Activated gamma-delta T cell treated with Interleukin-2 at 50 U/mL for 16 hours (primary cell): ENCODE measurements at places on chromosomes 12 and 14.

- DNase-seq, result no peak
These were observed 253.8 kb downstream of the TTC8 start for GRCh38 chr14:89078021-89078795.

- peak; percentile 11 for DNase-seq
These were observed 1.9 kb downstream of the BCL7A start for GRCh38 chr12:122023339-122024131.

- DNase-seq, result no peak
These were observed 500.4 kb upstream of the GARIN6 start for GRCh38 chr12:99147130-99147529.

DNA sequence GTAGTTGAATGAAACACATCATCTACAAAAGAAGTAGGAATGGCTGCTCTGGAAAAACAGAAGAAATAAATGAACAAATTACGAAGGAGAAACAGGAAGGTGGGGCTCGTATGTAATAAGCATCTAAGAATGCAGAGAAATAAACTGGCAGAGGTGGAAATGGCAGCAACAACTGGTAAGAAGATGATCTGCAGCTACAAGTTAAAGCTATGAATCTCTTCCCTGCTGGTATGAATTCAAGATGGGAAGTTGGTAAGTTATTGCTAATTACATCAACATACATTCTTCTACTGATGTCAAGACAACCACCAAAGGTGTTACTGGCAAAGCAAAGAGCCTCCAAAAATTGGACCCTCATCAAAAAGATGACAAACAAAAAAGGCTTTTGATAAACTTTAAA, 59.8 kb downstream of the HECTD4 start:
- no peak for DNase-seq

DNA sequence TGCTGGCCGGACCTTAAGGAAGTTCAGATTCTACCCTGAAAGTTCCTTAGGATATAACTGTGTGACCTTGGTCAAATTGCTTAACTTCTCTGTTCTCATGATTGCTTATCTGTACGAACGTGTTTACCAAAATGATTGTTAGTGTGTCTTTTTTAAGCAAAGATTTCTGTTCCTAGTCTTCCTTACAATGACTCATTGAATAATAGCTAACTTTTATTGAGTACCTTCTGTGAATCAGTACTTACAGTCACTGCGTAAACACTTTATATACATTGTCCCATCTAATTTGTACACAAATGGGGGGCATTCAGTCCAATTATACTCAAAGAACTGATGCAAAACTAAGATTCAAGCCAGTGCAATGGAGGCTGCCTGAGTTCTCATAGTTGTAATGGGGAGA, 4.2 kb upstream of the TMEM30B start:
- DNase-seq, result no peak

- no peak for DNase-seq
These were observed 13.6 kb downstream of the KCNH3 start for GRCh38 chr12:49552425-49552824.

DNA sequence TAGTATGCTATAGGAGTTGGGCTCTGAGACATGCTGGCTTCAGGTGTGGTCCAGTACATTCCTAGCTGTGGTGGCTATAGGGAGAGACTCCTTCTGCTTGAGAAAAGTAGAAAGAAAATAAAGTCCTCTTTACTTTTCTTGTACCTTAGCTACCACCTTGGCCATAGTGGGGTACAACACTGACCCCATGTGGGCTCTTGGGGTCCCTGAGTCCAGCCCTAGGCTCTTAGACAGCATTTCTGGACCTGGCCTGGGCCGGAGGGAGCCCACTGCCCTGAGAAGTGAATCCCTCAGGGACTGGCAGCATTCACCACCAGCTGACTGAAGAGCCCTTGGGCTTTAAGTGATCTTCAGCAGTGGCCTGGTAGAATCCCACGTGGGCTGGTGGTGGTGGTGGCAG, 143.1 kb downstream of the SYT10 start:
- DNase-seq, result no peak

DNA sequence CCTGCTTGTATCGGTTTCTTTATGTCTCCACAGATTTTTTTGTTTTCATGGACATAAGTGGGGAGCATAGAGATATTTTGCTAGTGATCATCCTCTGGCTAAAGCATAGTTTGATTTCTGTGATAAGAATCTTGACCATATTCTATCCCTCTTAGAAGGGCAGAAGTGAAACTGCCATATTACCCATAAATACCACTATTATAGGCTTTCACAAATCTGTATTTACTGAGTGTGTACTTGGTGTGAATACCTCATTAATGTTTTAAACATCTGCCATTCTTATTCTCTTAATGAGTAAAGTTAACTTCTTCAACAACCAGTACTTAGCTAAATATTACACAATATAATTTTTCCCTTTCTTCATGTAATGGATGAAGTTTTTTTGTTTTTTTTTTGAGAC, 16.1 kb downstream of the WNK1 start:
- no peak for DNase-seq

- no peak for DNase-seq
These were observed 29.5 kb upstream of the APOLD1 start for GRCh38 chr12:12755923-12756322.

DNA sequence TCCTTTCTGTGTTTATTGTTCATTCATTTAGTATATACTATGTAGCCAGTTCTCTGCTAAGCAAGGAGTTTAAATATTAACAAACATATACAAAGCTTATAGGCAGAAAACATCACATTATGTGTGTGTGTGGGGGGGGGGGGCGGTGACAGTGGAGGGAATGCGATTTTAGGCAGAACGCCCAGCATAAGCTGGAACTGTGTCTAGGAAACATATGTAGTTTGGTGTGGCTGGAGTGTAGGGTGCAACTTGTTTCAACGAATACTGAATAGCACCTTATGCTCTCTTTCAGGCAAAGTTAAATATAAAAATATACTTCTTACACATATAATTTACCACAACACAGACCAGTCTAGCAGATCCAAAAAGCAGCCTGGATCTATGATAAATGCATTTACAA, 980.6 kb downstream of the SLC6A15 start:
- no peak for DNase-seq

- DNase-seq, result no peak
These were observed 251.5 kb upstream of the FBXO33 start for GRCh38 chr14:39683691-39684260.

DNA sequence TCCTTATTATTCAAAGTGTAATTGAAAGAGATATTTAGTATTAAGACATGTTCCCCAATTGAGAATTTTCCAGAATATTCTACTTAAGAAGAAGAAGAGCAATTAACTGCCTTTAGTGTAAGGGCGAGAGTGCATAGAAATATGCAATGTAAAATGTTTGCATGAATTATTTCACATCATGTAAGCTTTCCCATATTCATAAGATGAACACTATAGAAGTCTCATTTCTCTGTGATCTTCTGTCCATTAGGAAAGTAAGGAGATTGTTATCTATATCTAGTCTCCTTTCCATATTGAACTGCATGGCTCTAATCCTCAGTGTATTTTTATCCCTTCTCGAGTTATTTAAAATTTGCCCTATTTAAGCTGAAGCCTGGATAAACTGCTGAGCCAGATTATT, 17.1 kb upstream of the FGD4 start:
- DNase-seq, result no peak

DNA sequence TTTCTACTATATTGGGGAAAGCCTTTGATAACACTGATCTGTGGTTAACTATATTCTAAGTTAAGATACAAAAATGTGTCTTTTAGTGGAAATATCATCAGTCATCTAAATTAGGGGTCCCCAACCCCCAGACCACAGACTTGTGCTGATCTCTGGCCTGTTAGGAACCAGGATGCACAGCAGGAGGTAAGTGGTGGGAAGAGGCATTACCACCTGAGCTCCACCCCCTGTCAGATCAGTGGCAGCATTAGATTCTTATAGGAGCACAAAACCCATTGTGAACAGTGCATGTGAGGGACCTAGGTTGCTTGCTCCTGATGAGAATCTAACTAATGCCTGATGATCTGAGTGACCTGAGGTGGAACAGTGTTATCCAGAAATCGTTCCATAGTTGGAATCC, 28.3 kb upstream of the LIN7A start:
- DNase-seq, result no peak

GRCh38 chr12:10212739-10213131, at the start of gene GABARAPL1:
Gene GABARAPL1 (plus strand): TSS chr12:10212877. CDS start chr12:10213130, 253 bp downstream.
- DNase-seq, result peak; percentile 79

- no peak for DNase-seq
These were observed 56.6 kb upstream of the CRACR2A start for GRCh38 chr12:3809357-3810015.

GRCh38 chr12:106646472-106646871, 63.7 kb downstream of the RFX4 start:
- DNase-seq, result no peak

- no peak for DNase-seq
These were observed 25.0 kb downstream of the KTN1 start for GRCh38 chr14:55604900-55605418.

DNA sequence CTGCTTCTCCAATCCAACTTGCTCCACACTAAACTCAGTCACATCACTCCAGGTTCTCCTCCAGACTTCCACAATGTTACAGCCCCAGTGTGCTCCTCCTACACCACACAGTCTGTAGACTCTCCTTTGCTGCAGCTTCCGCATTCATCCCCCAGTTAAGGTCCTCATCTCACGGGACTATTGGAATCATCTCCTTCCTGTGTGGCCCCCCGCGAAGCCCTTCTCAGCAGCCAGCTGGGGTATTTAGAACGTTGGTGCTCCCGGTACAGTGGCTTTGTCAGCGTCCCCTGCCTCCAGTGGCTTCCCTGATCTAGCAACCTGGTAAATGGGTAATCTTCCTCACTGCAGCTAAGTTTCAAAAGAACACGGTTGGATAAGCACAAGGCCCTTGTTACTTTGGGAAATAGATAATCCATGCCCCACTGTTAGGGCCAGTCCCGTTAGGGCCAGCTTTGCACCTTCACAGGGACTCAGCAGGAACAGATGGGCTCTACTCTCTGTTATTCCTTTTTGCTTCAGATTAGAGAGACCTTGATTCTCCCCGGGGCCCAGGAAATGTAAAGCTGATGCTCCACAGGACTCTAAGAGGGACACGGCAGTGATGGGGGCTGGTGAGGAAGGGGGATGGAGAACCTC, 823 bp upstream of the TSPAN11 start:
- DNase-seq, result no peak

GRCh38 chr12:6894321-6894720, 10.3 kb upstream of the LRRC23 start:
- DNase-seq, result no peak

DNA sequence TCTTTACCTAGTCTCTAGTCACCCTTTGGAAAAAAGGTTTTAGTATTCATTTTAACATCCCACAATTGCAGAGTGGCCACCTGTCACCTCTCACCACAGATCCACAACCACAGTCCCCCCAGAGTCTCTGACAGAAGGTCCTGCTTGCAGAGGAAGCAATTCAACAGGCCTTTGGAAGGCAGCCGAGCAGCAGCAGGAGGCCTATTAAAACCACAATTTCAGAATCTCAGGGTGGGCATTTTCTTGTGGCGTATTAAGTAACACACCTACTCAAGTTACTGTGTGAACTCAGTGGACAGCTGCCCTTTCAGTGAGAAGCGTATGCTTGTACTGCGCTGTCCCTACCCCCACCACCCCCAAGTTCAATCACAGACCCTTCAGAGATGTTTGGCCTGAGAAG, 234.0 kb upstream of the HMGA2 start:
- no peak for DNase-seq

DNA sequence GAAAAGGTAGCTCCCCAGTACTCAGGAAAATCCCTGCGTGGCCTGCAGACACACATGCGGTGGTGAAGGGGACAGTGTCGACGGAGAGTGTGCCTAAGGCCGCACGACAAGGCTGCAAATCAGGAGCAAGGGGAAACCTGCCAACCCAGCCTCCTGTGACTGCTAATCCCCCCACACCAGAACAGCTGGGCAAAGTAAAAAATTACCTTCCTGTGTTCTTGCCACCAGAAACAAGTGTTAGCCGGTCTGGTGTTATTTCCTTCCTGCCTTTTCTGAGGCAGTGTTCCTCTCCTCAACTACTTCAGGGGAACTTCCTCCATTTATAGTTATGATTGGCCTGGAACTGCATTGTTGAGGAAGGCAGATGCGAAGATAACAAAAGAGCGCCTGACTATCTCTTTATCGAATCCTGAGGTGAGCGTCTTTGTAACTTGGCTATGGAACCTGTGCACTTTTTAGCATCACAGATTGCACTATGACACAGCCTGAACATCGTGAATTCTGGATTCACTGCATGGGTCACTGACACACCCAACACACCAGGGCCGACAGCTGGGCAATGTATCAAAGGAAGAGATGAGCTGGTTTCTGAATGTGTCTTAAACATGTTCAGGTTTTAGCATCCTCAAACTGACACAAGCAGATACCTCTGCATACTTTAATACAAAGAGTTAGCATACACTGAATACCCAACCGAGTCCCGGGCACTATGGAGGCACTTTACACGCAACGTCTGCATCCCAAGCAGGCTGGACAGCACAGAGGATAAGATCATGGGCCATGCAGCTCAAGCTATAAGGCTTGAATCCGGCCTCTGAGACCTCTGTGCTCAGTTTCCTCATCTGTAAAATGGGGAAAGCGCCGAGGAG, 28.9 kb downstream of the SLC15A4 start:
- peak; percentile 35 for DNase-seq

GRCh38 chr14:38808734-38809455, 294.1 kb downstream of the SEC23A start:
- DNase-seq, result no peak

GRCh38 chr14:52481864-52482263, 70.4 kb downstream of the TXNDC16 start:
- no peak for DNase-seq
